ENCODE measurements at places on chromosomes 11 and 22.

DNA sequence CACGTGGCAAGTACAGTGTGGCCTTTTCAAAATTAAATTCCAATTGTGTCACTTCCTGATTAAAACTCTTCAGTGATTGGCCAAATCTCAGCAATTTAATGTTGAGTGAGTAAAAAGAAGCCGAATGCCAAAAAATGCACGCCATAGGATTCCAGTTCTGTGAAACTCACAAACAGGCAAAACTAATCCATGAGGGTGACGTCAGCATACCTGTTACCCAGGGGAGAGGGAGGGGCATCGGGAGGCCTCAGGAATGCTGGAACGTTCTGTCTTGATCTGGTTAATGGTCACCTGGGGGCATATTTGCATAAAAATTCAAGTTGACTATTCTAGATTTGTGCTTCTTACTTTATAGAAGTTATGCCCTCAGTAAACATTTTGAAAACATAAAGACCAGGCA lies 39.9 kb upstream of the RAB1B start:
- DNase-seq = no peak

DNA sequence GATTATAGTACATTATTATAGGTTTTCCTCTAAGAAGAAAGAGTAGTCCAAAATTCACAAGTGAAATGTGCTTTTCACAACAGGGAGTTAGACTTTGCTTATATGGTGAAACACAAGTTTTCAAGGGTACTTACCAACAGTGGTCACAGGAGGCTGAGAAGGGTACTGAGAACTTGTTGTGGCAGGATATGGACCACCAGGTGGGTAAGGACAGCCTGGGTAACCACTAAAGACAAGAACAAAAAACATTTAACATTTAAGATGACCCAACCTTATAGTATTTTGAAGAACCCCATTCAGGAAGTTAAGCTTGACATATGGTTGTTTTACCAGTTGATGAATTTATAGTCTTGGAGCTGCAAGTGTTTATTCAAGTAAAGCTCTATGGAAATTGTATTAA lies 24.4 kb downstream of the TSG101 start:
- DNase-seq = no peak

DNA sequence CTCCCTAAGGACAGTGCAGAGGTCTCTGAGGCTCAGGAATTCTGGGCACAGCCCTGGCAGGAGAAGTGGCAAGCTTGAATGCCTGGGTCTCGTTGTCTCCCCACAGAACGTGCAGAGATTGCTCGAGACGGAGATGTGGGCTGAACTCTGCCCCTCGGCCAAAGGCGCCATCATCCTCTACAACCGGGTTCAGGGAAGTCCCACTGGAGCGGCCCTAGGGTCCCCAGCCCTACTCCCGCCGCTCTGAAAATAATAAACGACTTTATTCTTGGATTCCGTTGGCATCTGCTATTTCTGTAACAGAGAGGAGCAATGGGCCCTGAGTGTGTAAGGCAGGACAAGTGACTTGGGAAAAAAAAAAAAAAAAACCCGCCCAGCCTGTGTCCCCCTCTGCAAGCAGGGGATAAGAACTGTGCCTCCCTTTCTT lies 591 bp upstream of the DNAJC4 start:
- DNase-seq = no peak

- DNase-seq = no peak
These were observed 769.5 kb upstream of the ANO3 start for GRCh38 chr11:25562417-25562816.

DNA sequence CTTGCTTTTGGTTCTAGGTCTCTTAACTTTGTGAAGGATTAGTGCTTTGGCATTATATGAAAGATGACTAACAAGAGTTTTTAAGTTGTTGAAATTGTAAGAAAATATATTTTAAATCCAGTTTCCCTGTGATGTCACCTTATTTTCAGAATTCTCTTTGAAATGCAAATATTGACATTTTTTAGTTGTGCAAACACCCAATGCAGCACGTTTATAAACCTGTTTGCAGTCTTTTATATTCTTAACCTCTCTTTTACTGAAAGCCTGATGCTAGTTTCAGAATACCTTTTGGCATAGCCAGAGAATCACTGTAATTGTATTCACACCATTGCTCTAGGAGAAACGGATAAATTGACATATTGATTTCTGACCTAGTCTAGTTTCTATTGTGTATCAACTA lies 42.8 kb upstream of the SLC37A2 start:
- DNase-seq = no peak

- no peak for DNase-seq
These were observed 209.2 kb upstream of the NARS2 start for GRCh38 chr11:78783846-78784245.

- DNase-seq = no peak
These were observed 46.9 kb downstream of the LUZP2 start for GRCh38 chr11:24543771-24544170.

- DNase-seq = no peak
These were observed 30.6 kb downstream of the GLB1L2 start for GRCh38 chr11:134362192-134362901.

- DNase-seq = no peak
These were observed 90.8 kb downstream of the PHF21B start for GRCh38 chr22:44918925-44919392.

- no peak for DNase-seq
These were observed 98.9 kb upstream of the TP53AIP1 start for GRCh38 chr11:129041611-129042018.

DNA sequence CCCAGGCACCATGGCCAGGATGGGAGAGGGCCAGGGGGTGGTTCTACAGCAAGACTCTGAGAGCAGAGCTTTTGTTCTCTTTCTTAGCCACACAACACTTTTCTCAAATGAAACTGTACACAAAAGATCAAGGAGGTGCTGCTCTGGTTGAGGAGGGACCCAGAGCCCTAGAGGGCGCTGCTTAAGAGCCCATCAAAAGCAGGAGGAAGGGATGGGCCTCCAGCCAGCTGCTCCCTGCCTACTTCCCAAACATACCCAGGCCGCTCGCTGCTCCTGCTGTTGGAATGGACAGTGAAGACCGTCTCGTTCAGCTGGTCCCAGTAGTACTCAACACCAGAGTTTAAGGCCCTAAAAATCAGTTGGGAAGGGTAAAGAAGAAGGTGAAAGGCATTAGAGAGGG lies 18.4 kb upstream of the CHRM4 start:
- DNase-seq = no peak

DNA sequence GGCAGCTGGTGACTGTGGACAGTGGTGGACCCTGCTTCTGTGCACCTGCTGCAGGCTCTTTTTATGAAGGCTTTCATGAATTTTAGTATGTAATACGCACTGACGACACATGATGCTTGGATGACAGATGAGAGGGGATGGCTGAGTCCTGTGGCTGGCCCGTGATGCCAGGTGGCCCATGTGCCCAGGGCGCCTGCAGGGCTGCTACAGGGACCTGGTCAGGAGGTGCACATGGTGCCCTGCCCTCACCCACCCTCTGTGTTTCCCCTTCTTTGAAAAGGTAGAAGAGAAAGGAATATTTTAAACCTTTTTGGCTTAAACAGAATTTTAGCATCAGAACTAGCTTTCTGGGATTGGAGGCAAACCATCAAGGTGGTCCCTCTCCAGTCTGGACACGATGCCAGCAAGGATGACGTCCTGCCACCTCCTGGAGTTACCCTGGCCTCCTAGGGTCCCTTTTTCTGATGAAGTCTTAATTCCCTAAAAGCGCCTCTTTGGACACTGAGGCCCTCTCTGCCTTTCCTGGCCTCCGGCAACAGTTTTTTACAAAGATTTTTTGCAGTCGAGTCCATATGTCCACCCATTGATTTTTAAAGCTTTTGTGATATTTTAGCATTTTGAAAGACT lies 5.4 kb upstream of the RANBP1 start:
- no peak for DNase-seq

DNA sequence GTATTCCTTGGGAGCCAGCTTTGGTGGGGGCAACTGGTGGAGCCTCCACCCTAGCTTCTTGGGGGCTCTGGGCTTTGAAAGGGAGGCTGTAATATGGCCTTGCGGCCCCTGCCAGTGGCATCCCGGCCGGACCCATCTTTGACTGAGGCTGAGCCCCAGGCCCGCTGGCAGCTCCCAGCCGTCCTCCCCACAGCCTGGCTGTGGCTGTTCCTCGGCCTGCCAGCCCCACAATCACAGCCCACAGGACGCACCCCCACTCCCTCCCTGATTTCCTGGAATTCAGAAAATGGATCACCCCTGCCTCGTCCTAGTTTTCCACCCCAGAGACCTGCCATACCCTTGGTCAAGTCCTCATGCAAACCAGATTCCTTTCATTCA lies 23.2 kb downstream of the SERPINH1 start:
- no peak for DNase-seq

DNA sequence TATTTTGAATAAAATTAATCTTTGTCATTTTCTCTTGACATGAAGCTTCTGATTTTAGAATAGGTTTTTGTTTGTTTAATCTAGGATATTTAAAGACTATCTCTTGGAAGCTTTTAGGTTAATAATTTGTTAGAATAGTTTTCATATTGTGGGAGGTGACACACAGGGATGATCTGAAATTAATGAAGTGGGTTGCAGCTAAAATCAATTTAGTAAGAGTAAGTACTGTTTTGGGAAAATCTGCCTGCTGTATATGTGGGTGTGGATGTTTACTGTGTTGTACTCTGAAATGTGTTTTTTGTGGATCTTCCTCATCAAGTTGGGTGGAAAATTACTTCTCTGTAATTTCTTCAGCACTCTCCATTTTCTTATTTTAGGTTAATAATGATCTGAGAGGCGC lies 67.3 kb downstream of the BID start:
- DNase-seq = no peak

DNA sequence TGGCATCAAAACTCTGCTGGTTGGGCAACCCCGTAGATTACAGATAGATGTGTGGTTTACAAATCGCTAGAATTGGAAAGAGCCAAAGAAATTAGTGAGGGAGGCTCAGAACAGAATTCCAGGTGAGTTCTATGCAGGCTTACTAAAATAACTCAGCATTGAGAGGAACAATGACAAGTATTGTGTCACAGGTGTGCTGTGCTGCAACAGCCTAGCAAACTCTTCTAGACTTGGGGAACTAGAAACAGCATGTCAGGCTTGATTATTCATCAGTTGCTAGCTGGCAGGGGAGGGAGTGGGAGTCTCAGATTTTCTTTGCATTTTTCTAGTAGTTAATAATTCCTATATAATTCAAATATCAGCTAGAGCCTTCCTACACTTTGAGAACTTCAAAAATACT lies 26.3 kb upstream of the RASD2 start:
- DNase-seq = no peak

DNA sequence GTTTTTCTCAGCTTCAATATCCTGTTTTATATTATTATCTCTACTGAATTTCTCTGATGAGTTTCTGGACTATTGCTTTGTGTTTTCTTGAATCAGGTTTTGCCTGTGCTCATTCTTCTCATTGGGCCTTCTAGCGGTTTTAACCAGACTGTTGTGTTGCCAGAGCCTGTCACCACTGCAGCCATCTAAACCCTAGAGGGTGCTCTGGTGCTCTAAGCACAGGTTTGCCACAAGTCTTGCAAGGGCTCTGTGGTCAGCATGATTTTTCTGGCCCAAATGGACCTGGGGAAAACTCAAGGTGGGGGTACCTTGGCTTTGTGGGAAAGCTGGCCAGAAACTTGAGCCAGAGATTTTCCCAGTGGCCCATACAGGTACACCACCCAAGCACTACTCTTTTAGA lies 52.4 kb upstream of the TYR start:
- DNase-seq = no peak

GRCh38 chr11:82996966-82997606 lies 74.6 kb downstream of the RAB30 start:
- DNase-seq = peak; percentile 40

GRCh38 chr11:45652781-45653180 lies 12.6 kb downstream of the CHST1 start:
- no peak for DNase-seq

DNA sequence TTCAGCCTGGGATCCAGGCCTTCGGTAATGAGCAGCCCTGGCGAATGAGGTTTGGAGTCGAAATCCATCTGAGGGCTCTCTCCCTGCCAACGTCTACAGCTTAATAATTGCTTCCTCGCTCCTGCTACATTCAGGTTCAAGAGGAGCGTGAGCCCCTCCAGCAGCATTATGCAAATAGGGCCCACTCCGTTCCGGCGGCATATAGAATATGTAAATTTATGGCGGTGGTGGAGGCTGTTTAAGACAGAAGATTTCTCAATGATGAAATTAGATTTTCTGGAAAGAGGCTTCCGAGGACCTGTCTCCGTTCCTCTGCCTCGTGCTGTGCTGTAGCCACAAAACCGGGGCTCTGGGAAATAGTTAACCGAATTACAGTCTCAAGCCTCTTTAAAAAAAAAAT lies 402.8 kb downstream of the MIAT start:
- DNase-seq = no peak

- no peak for DNase-seq
These were observed 34.2 kb upstream of the LDLRAD3 start for GRCh38 chr11:35909511-35910265.

DNA sequence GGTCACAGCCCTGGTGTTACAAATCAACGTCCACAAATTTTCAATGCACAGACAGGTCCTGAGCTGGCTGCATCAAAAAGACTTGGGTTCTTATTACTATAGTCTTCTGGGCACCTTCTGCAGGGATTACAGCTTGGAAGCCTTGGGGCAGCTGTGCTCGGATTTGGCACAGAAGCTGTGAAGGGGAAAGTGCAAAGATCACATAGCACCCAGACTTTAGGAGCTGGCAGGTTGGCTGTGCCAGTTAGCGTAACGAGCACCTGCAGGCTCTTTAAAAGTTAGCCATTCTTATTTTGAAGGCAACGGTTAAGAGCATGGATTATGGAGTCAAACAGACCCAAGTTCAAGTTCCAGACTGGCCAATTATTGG lies 100.4 kb downstream of the ARL14EP start:
- no peak for DNase-seq

DNA sequence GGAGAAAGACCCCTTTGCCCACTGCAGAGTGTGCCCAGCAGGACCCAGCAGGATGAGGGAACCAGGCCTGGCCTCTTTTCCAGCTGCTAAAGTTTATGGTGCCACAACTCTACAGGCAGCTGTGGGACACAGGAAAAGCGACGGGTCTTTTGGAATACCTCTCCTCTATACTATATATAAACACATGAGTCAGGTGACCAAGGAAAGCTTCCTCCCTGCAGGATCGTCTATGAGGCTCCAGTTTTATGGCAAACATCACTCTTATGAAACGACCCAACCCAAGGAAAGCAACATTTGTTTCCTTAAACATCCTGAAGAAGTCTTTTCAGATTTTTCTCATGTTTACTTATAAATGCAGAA lies 102.8 kb upstream of the AKIP1 start:
- no peak for DNase-seq

DNA sequence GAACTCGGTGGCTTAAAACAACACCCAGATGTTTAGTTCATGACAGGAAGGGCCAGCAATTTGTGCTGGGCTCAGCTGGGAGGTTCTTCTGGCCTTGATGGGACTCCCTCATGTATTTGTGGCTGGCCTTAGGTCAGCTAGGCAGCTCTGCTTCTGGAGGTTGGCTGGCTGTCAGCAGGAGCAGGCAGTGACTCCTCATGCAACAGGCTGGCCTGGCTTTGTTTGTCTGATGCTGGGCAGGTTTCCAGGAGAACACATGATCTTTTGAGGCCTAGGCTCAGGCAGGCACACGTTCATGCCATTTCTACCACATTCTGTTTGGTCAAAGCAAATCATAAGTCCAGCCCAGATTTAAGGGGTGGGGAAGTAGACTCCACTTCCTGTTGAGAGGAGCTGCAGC lies 571.2 kb downstream of the TBC1D22A start:
- no peak for DNase-seq

- no peak for DNase-seq
These were observed 120.9 kb upstream of the ZC3H12C start for GRCh38 chr11:109972181-109972715.

All from adrenal gland (tissue), 19 donors.